Stimulated activated CD8-positive, alpha-beta memory T cell treated with anti-CD3 and anti-CD28 coated beads, Interleukin-7, amount 100 ng/mL, for 1 hour (primary cell): ENCODE measurements at places on chromosomes 13 and 19.

DNA sequence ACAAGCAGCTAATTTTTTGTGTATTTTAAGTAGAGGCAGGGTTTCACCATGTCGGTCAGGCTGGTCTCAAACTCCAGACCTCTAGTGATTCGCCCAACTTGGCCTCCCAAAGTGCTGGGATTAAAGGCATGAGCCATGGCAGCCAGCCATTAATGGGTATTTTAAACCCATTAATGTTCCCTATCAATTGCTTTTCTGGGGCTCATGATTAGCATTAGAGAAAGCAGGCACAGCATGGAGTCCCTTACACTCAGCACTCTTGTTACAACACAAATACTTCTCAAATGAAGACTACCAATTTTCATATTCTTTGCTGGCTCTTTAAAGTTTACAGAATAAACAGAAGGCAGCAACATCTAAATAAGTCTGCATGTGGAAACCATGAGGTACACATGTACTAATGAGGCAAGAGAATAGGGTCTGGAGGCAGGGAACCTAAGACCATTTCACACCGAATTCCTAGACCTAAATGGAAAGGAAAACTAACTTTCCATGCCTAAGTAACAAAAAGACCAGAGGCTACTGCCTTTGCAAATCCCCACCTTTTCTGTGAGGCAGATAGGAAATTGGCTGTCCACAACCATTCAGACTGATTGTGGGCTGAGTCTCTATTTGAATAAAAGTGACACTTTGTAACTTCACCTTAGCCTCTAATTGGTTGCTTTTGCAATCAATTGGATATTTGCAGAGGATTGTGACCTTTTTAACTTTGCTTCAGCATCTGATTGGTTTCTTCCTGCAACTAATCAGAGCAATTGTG is 21.2 kb downstream of the ZNF675 start:
- no peak for DNase-seq

- no peak for DNase-seq
Observed at GRCh38 chr19:18313398-18313797, 9.5 kb downstream of the LSM4 start.

- DNase-seq = no peak
Observed at GRCh38 chr13:51323824-51324511, 15.5 kb upstream of the SERPINE3 start.

- DNase-seq = no peak
Observed at GRCh38 chr19:15357906-15358305, 21.7 kb downstream of the AKAP8 start.

- DNase-seq = no peak
Observed at GRCh38 chr19:46423188-46423587, 5.5 kb downstream of the PNMA8C start.

- DNase-seq = no peak
Observed at GRCh38 chr19:39398297-39398864, 7.2 kb downstream of the MED29 start.

- no peak for DNase-seq
Observed at GRCh38 chr19:17055636-17056035, 19.6 kb downstream of the HAUS8 start.

GRCh38 chr13:95100525-95101433 is 200.5 kb downstream of the ABCC4 start:
- no peak for DNase-seq

- no peak for DNase-seq
Observed at GRCh38 chr19:48551437-48552302, at the start of gene SULT2B1. Gene SULT2B1 (plus strand): TSS chr19:48552172. CDS start chr19:48552253, 81 bp downstream.
